ENCODE measurements at places on chromosomes 4 and X. TPM values are rescaled to one million over a fixed set of nuclear protein-coding genes. Genes with fewer than 3 reads are reported as not detected.

The RIBC1 gene
- total RNA-seq, result 0.52 TPM

The TMPRSS11D gene
- total RNA-seq, result not detected

The RNF175 gene
- total RNA-seq, result not detected

The ARX gene
- not detected for total RNA-seq

The GLRB gene
- 3.0 TPM for total RNA-seq

The CT45A10 gene
- not detected for total RNA-seq

The SHROOM3 gene
- total RNA-seq, result 56.7 TPM

The SMIM10L2A gene
- 4.0 TPM for total RNA-seq

The NEUROG2 gene
- not detected for total RNA-seq

The SMIM43 gene
- not detected for total RNA-seq

The TMPRSS11F gene
- not detected for total RNA-seq

The SUPT20HL2 gene
- total RNA-seq, result not detected

The TMSB15A gene
- total RNA-seq, result not detected

The DNAAF6 gene
- total RNA-seq, result not detected

The IL15 gene
- 2.1 TPM for total RNA-seq

The CT45A5 gene
- not detected for total RNA-seq

The MAGEA9B gene
- total RNA-seq, result not detected

The STS gene
- total RNA-seq, result 3.6 TPM

The MTTP gene
- total RNA-seq, result not detected

The TNIP3 gene
- not detected for total RNA-seq

The SPIN2A gene
- 0.26 TPM for total RNA-seq

The PQBP1 gene
- 48.1 TPM for total RNA-seq

The SHISA3 gene
- 1.0 TPM for total RNA-seq

The SAGE1 gene
- total RNA-seq, result not detected

The GLRA3 gene
- total RNA-seq, result 0.26 TPM
